WERI-Rb-1 (cell line): ENCODE measurements at places on chromosomes 5 and 9.
A peak's percentile ranks its signal among the peaks of the same experiment; 100 is the strongest.

DNA sequence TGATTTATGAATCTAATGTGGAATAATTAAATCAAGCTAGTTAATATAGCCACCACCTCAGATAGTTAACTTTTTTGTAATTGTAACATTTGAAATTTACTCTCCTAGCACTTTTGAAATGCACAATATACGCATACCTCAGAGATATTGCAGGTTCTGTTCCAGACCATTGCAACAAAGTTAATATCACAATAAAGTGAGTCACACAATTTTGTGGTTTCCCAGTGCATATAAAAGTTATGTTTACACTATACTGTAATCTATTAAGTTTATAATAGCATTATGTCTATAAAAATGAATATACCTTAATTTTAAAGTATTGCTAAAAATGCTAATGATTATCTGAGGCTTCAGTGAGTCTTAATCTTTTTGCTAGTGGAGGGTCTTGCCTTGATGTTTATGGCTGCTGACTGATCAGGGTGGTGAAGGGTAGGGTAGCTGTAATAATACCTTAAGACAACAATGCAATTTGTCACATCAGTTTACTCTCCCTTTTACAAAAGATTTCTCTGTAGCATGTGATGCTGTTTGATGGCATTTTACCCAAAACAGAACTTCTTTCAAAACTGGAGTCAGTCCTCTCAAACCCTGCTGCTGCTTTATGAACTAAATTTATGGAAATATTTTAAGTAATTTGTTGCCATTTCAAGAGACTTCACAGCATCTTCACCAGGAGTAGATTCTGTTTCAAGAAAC, 235.1 kb upstream of the ADAMTSL1 start:
- DNase-seq = no peak

GRCh38 chr5:77972469-77973252, 196.5 kb upstream of the TBCA start:
- peak; percentile 74 for DNase-seq

- DNase-seq = no peak
Observed at GRCh38 chr9:272251-273213, 57.9 kb downstream of the DOCK8 start.

- DNase-seq = no peak
Observed at GRCh38 chr5:143796125-143796524, 15.8 kb upstream of the HMHB1 start.

GRCh38 chr9:135068776-135069415, 18.6 kb upstream of the OLFM1 start:
- no peak for DNase-seq

DNA sequence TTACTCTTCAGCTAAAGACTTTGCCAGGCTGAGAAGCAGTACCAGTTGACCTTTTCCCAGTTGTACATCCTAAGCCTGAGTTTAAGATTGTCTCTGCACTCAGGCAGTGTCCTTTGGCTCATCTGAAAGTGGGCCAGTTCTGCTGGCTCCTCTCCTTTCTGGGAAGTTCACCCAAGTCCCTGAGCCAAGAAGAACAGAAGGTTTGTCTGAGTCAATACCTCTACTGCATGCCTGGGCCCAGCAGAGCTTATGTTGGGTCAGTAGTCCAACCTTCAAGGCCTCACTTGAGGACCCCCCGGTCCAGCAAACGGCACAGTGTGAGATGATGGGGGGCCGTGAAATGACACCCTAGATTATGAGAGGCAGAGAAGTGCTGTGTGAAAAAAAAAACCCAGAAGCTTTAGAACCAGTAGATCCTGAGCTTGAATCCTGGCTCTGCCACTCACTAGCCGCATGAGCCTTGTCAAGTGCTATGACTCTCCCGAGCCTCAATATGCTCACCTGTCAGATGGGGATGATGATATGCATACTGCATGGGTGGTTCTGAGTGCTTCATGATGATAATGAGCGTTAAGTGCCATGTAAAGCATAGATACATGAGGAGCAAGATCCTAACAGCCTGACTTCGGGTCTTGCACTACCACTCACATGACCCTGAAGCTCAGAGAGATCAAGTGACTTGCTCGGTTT, 156.0 kb downstream of the MACROH2A1 start:
- DNase-seq = peak; percentile 2

GRCh38 chr5:111942201-111942600, 185.2 kb upstream of the NREP start:
- DNase-seq = no peak

- DNase-seq = no peak
Observed at GRCh38 chr5:53834500-53834899, 274.1 kb downstream of the NDUFS4 start.

DNA sequence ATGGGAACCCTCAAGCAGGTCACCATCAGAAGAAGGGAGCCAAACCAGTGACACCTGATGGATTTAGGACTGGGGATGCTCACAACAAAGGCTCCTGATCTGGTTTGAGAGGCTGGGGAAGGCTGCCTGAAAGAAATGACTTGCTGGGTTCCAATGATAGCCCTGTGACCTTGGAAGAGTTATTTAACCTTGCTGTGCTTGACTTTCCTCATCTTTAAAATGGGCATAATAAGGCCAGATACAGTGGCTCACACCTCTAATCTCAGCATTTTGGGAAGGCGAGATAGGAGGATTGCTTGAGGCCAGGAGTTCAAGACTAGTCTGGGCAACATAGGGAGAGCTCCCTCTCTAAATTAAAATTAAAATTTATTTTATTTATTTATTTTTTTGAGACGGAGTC, 63.6 kb upstream of the PSD2 start:
- DNase-seq = no peak

DNA sequence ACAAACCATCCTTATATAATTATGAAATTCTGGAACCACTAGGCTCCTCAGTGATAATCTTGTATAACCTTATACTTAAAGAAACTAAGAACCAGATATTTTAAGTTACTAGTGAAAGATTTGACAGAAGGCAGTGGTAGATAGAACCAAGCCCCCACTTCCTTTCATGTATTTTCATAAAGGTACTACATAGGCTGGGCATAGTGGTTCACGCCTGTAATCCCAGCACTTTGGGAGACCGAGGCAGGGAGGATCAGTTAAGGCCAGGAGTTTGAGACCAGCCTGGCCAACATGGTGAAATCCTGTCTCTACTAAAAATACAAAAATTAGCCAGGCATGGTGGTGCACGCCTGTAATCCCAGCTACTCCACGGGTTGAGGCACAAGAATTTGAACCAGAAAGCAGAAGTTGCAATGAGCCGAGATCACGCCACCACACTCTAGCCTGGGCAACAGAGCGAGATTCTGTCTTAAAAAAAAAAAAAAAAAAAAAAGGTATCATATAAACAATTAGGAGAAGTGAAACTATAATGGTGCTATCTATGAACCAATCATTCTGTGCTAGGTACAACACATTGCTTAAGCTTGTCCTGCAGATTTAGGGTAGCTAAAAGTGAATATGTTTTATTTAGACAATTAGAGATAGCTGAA, 27.9 kb upstream of the DTWD2 start:
- no peak for DNase-seq

DNA sequence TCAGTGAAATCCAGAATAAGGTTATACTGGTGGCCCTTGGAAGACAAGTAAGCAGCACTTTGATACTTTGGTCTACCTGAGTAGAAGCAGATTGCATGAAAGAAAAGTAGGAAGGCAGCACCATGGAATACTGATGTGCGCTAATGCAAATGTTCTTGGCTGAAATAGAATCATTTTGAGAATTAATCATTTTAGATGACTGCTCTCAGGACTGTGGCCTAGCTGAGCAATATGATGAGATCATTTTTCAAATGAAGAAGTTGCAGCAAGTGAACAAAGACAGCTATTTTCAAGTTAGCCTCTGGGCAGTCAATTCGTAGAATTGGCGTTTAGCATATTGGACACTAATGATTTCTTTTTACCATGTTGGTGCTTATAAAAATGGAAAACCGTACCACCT, 483.5 kb downstream of the TMEM232 start:
- no peak for DNase-seq

GRCh38 chr5:133580618-133581017, 31.7 kb downstream of the FSTL4 start:
- DNase-seq = no peak

DNA sequence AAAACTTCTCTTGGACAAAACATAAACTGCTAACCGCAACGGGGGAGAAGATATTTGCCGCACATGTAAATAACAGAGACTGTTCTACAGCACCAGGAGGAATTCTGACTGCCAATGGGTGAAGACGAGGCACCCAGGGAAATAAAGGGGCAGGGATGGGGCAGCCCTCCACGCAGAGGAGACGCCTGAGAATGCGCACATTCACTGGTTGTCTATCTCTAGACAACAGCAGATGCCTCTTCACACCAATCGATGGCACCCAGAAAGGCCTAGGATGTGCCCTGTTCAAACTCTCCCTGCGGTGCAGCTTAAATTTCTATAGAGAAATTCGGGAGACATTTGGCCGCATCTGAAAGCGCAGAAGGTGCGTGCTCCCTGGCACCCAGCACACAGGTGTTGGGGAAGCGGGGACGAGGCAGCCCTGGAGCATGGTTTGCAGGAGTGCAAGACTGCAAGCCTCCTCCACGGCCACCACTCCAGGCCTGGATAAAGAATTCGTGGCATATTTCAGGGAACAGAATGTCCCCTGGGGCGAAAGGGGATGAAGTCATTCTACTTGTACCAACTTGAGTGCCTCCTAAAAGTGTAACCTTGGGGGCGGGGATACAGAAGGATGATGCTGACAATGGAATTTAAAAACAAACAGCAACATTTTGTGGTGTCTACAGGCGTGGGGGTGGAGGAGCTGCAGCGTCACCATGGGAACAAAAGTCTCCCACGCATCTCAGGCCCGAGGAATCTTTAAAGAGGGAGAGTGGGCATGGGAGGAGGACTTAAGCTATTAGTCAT, 6.3 kb upstream of the IRX2 start:
- DNase-seq = no peak

DNA sequence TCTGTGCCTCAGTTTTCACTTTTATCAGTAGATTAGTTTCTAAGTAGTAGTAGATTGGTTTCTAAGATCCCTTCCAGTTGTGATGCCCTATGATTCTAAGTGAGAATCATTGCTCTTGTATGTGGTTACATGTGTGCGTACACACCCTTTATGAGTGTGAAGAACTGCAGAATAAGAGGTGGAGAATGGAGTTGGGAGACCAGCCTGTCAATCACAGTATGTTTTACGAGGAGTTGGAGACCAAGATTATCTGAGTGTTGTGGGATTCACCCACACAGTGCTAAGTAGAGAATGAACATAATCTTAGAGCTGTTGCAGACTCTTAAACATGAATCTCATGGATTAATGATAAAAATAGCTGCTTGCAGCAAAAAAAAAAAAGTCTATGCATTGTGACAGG, 37.6 kb downstream of the KIF24 start:
- DNase-seq = no peak

- DNase-seq = no peak
Observed at GRCh38 chr9:79433703-79434102, 138.1 kb upstream of the TLE4 start.

GRCh38 chr5:149353911-149354310, 3.9 kb upstream of the PCYOX1L start:
- no peak for DNase-seq

DNA sequence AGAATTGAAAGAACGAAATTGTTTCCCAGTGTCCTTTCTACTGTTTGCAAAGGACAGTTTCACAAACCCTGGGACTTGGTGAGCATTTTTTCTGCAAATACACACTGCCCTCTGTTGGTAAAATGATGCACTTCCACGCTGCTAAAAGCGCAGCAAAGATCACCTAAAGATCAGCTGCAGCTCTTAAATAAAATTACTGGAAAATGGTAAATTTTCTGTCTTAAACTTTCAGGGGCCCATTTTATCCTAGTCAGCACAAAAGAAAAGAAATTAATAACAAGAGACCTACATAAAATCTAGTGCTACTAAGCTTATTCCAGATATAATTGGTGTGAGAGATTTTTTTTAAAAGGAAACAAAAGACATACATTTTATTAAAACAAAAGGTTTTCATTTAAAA, 566.0 kb downstream of the CAAP1 start:
- DNase-seq = peak; percentile 23

DNA sequence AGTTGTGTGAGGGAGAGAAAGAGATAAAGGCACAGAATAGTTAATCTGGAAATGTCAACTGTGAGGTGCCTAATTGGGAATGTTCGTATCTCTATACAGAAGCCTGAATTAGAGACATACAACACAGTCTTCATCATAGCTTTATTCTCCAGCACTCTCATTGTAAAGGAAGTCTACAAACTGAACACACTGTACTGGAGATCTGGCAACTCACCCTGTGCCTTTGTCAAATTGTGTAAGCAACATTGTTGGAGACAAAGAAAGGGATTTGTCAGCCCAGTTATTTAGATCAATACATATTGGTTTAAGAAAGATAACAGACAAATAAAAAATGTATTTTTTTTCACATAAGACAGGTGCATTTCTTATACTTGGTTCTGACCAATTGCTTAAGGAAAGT, 832.9 kb upstream of the DMAC1 start:
- DNase-seq = no peak

- no peak for DNase-seq
Observed at GRCh38 chr9:21555911-21556310, 73.8 kb upstream of the IFNE start.

DNA sequence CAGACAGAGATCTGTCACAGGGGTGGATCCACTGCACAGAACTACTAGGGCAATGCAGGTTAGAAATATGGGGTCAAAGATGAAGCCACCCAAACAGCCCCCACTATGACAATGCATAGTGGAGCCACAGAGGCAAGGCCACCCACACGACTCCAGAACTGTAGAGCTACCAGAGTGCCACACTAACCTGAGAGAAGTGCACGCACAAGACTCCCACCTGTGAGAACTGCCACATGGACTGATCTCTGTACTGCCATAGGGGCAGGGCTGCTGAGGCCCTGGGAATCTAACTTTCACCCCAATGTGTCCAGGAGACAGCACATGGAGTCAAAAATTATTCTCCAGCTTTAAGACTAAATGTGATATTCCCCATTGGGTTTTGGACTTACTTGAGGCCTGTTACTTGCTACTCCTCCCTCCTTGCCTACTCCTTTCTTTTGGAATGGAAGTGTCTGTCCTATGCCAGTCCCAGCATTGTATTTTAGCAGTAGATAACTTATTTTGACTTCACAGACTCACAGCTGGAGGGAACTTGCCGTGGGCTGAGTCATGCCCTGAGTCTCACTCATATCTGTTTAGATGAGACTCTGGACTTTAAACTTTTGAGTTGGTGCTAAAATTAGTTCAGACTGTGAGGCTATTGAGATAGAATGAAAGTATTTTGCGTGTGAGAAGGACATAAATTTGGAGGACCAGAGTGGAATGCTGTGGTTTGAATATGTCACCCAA, 853.3 kb downstream of the MAT2B start:
- no peak for DNase-seq
